Effector memory CD8-positive, alpha-beta T cell (primary cell): ENCODE measurements at places on chromosomes 6 and 20.

DNA sequence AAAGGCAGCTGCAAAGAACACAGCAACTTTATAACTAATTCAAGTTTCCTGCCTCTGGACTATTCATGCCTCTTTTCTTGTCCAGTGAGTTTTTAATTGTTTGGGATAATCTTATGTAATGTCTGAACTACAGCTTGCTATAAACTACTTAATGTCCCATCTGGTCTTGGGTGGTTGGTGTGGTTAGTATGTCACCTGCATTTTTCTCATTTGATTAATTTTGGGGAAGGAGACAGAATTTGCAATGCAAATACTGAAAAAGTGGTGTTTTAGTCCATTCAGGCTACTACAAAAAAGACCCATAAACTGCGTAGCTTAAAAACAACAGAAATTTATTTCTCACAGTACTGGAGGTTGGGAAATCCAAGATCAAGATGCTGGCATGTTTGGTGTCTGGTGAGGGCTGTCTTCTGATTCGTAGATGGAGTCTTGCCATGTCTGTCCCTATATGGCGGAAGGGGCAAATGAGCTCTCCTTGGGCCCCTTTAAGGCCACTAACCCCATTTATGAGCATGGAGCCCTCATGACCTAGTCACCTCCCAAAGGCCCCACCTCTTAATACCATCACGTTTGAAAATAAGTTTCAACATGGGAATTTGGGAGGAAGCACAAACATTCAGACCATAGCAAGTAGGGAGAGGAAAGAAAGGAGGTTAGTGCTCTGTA, 22.4 kb downstream of the RNF8 start:
- DNase-seq, result no peak

- no peak for DNase-seq
Observed at GRCh38 chr6:88881451-88881850, 82.0 kb downstream of the RNGTT start.

DNA sequence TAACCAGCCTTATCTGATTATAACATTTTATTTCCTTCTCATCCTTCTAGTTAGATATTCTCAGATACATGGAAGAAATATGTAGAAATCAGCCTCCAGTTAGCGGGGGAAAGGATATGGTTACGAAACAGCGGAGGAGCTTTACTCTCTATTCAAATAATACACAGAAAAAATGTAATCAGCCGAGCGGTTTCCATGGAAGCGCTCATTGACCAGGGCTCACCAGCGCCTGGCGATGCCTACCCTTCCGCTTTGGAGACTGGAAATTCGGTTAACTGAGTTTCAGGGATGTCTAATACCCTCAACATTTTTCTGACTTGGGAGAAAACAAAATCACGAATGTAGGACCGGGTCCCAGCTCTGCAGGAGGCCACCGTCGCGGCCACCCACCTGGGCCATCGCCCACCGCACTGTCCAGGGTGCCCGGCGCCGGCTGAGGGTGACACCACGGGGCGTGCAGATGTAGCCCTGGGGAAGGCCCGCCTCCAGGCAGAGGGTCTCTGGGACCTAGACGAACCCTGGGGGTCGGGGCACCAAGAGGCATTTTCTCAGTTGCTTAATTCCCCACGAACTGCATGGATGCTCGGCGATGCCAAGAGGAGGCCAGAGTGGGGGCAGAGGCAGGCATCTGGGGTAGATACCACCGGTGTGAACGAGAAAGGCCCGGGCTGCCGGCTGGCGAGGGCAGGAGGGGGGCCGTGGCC, 1.7 kb downstream of the PRR18 start:
- DNase-seq, result no peak

- DNase-seq, result no peak
Observed at GRCh38 chr6:13164291-13164690, 164.0 kb downstream of the TBC1D7 start.

DNA sequence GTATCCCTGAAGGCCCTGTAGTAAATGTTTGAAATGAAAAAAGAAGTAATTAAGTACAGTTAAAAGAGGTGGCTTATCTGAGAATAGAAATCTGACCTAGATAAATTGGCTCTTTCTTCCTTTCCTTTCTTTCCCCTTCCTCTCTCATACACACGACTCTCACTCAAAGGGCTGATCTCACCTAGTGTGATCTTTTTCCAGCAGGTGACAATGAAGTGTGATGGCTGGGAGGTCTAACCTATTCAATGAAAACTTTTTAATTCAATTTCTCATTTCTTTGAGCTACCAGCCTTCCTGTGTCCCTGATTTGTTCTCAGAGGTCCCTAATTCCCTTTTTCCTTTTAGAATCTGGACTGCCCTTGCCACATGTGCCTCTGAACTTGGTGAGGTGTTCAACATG, 118.0 kb upstream of the RIMS1 start:
- no peak for DNase-seq

GRCh38 chr6:162442687-162443086, 284.9 kb downstream of the PRKN start:
- no peak for DNase-seq

DNA sequence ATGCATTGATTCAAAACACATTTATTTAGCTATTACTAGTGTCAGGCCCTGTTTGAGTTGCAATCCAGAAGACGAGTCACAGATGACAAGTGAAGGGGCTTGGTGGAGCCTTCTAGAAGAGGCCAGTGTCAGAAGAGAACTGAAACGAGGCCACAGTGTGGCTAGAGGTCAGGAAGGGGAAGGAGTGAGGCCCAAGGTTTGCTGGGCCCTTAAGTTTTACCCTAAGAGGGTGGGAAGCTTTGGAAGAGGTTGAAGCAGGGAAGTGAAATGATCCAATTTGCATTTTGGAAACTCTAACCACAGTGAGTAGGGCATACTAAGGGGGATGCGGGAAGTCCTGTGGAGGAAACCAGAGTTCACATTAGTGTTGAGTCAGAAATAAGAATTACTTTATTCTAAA, 25.0 kb downstream of the TTK start:
- DNase-seq, result no peak

- no peak for DNase-seq
Observed at GRCh38 chr6:139277587-139277986, 14.2 kb downstream of the TXLNB start.

DNA sequence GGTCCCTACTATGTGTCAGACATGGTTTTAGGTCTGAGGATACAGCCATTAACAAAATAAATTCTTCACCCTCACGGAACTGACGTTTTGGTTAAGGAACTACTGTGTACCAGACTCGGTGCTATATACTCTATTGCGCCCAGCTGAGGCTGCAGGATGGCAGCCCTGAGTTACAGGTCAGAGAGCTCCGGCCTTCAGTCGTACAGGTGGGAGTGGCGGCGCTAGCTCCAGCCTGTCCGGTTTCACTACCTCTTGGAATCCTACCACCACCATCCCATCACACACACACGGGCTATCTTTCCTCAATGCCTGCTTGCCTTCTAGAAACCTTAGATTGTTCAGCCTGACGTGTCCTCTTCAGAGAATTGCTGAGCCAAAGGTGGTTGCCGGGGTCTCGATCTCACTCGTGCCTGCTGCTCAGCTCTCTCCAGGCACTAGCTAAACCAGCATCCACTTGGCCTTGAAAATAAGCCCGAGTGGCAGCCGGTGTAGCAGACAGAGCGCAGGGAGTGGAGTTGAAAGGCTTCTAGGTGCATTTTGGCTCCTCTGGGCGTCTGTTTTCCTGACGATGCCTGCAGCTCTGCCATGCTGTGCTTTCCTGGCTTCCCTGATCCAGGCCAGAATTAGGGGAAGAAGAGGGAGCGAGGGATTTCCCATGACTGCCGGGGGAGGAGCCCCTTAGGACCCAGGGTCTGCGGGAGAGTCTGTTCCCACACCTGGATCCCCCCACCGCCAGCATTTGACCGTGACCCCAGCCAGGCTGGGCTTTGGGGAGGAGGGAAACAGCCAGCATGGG, 1.1 kb upstream of the TCF15 start:
- no peak for DNase-seq

GRCh38 chr20:54479138-54479906, 3.9 kb downstream of the DOK5 start:
- DNase-seq, result no peak

DNA sequence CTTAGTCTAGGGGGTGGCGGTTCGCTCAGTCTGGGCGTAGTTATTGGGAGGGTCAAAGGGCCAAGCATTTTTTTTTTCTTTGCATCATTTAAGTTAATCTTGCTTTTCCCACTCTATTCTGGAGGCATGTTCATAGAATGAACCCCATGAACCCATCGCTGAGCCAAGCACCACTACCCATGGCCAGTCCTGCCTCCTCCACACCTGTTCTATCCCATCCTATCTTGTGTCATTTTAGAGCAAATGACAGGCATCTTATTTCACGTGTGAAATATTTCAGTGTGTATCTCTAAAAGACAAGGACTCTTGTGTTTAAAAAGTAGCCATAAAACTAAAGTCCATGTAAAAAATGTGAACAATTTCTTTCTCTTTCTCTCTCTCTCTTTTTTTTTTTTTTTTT, 13.9 kb downstream of the SRC start:
- DNase-seq, result no peak

- DNase-seq, result no peak
Observed at GRCh38 chr20:25285091-25285647, 37.3 kb downstream of the PYGB start.

DNA sequence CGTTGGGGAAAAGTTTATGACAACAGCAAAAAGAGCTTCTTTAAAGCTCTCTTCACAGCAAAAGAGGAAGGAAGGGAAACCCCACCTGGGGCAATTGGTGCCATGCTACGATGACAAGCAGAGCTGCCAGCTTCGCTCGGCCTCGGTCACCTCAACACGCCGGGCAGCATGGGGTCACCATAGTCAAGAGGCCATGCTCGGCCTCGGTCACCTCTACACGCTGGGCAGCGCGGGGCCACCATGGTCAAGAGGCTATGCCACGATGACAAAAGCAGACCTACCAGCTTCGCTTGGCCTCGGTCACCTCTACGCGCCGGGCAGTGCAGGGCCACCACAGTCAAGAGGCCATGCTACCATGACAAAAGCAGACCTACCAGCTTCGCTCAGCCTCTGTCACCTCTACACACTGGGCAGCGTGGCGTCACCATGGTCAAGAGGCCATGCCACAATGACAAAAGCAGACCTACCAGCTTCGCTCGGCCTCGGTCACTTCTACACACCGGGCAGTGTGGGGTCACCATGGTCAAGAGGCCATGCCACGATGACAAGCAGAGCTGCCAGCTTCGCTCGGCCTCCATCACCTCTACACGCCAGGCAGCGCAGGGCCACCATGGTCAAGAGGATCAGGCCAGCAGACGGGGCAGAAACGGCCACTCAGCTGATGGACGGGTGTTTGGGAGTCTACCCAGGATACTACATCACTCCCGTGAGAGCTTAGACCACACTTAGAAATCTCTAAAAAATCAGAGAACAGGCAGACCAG, 12.1 kb downstream of the APMAP start:
- no peak for DNase-seq

DNA sequence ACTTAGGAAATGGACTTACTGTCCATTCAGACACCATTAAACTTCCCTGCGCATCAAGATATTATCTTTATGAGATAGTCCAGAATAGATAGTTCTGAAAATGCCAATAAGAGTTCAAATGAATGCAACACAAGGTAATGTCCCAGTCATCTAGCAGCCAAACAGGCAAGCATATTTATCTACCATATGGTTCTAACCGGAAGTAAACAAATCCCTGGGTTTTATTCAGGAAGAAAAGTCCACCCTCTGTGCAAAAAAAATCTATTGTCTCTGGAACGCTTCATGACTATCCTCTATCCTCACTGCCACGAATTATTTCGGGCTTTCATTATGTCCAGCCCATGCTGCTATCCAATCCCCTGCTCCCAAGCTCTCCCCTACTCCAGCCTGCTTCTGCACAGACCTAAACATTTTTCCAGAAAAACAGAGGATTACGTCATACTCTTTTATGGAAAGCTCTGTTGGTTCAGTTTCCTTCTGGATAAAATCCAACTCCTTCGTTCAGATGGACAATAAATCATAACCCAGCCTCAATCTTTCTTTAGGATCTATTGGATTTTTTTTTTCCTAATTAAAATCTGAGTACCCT, 11.4 kb downstream of the PPIL6 start:
- DNase-seq, result no peak

DNA sequence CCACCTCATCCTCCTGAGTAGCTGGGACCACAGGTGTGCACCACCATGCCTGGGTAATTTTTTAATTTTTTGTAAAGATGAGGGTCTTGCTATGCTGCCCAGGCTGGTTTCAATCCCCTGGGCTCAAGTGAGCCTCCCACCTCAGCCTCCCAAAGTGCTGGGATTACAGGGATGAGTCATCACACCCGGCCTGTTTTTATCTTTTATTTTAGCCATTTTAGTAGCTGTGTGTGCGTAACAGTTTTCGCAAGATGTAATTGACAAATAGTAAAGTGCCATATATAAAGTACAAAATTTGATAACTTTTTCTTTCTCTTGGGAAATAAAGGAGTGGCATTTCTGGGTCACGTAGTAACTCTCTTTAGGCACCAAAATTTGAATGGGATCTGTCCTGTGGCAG, 21.4 kb downstream of the SNAI1 start:
- DNase-seq, result no peak

- DNase-seq, result no peak
Observed at GRCh38 chr20:58479726-58480440, 35.3 kb downstream of the APCDD1L start.

DNA sequence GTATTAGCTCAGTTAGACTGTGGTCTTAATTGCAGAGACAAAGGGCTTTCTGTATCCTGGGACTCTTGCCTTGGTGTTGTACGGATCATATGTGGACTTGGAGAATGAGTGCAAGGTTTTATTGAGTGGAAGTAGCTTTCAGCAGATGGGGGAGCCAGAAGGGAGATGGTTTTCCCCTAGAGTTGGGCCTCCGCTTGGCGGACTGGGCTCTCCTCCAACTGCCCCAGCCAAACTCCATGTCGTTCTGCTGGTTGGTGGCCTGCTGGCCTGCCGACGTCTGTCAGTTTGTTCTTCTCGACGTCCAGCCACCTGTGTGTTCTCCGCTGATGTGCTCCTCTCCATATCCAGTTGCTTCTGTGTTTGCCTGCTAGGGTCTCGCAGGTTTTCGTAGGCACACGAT, 189.5 kb upstream of the FLRT3 start:
- no peak for DNase-seq

- no peak for DNase-seq
Observed at GRCh38 chr6:38320843-38321242, 318.9 kb downstream of the BTBD9 start.

- DNase-seq, result no peak
Observed at GRCh38 chr20:57457243-57458095, 66.3 kb downstream of the RBM38 start.

DNA sequence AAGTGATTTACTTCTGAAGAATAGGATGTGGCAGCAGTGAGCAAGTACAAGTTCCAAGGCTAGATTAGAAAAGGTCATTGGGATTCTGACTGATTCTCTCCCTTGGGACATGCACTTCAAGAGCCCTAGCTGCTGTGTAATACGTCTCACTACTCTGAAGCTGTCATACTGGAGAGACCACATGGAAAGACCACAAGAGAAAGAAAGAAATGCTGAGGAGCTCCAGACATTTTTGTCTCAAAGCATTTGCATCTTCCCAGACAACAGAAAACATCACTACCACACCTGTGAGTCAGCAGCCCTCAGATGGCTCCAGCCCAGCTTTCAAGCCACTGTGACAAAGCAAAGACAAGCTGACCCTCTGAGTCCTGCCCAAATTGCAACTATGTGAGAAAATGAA, 20.7 kb downstream of the TENT5A start:
- no peak for DNase-seq
